NCI-H2171 (cell line): ENCODE measurements at places on chromosomes 6 and 20.

DNA sequence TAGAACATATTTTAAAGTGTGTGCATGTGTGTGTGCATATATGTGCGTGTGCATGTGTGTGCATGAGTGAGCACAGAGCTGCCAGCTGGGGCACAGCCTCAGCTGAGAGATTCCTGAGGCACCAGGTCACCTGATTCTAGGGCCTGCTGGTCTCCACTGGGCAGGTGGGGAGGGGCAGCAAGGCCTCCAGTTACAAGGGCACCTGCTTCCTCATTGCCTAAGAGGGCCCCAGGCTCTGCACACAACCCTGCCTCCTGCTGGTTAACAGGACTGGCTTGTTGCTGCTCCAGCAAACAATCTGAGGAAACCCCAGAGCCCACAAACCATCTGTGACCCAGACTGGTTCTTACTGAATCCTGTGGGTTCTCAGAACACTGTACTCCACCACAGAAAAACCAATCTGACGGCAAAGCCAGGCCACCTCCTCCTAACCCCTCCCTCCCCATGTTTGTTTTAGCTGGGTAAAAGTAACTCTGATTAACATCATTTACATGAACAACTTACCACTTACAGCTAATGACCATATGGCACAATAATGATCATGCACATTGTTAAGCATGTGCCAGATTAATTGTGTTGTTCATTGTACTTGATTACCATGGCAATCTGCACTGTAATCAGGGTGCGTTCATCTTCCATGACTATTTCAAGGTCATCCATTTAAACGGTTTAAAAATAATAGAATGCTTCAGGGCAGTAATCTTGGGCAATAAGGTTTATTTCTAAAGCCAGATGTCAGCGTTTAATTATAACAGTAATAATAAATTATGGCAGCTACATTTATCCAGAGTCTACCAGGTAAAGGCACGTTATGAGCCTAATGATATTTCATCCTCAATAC is 23.1 kb upstream of the UBE2J1 start:
- peak; percentile 81 for DNase-seq

DNA sequence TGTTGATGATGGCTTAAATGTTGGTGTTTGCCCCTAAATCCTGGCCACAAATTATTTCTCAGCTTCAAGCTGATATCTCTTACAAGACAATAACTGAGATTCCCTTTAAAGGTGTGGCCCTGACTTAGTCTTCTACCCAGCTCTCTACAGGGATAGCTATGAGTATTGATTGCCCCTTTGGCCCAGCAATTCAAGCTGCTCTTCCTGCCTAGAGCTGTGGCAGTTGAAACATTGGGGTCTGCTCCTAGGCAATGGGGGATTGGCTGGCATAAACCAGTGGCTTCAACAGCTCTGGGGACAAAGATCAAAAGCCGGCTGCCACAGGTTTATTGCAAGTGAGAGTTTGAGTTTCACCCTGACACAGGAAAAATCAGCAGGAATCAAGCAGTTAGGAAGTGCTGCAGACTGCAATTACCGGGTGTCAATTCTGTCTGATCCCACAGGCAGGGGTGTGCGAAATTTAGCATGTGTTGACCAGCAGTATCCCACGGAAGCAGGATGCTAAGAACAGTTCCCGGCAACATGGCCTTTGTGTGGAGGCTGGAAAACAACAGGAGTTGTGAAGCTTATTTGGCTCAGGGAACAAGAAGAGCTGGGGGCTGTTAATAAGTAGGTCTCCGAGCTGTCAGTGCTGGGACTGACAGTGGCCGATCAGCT is 66.2 kb upstream of the IYD start:
- DNase-seq = no peak

DNA sequence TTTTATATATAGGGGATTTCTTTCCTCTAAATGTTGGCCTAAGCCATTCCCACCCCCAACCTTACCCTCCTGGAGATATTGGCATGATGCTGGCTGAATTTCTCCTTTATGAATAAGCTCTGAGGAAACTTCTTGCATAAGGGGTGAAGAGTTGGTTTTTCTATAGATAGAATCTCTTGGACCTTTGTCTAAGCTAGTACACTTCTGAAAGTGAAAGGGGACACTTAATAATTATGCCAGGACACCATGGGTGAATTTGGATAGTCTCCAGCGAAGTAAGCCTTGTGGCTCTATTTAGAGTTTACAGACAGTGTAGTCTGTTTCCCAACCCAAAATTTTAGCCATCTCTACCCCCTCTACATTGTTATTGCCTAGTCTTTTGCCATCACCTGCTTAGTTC is 27.1 kb upstream of the FABP7 start:
- no peak for DNase-seq

DNA sequence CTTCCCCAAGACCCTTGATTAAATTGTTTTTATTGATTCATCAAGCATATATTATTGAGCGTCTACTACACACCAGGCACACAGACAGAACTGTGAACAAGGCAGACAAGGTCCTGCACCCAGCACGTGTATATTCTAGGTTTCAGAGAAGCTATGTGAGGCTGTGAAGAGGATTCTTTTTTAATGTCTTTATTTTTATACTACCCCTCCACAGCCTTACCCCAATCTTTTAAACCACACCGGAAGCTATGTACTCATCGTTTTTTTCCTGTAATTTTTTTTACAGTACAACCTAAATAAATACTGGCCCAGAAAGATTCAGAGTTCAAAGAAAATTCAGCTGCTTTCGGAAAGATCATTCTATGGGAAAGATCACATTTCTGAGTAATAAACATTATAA is 10.0 kb downstream of the SGK1 start:
- DNase-seq = no peak

- no peak for DNase-seq
Measured at GRCh38 chr6:168496997-168497331, 56.0 kb downstream of the SMOC2 start.

GRCh38 chr20:35496481-35496880 is 33.0 kb downstream of the C20orf173 start:
- no peak for DNase-seq

GRCh38 chr20:45096781-45097180 is 4.1 kb downstream of the KCNS1 start:
- DNase-seq = no peak

GRCh38 chr6:113512576-113512975 is 344.6 kb upstream of the MARCKS start:
- no peak for DNase-seq

- DNase-seq = no peak
Measured at GRCh38 chr6:128659878-128660622, 139.7 kb upstream of the PTPRK start.

DNA sequence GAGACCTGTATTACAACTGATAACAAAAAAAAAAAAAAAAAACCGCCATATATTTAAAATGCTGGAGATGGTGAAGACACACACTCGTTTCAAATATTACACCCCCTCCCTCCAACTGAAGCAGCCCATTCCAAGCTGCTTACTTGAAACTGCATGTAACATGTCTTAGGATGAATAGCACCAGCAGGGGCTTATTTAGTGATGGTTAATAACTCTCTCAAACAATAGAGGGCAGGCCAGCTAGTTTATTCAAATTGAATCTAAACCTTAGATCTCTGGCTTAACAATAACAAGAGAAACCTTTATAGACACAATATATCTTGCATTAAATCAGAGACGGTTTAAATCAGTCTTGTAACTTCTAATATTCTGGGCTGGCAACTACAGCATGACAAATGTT is 9.3 kb upstream of the JPH2 start:
- no peak for DNase-seq

GRCh38 chr6:68333442-68333841 is 301.6 kb upstream of the ADGRB3 start:
- no peak for DNase-seq

DNA sequence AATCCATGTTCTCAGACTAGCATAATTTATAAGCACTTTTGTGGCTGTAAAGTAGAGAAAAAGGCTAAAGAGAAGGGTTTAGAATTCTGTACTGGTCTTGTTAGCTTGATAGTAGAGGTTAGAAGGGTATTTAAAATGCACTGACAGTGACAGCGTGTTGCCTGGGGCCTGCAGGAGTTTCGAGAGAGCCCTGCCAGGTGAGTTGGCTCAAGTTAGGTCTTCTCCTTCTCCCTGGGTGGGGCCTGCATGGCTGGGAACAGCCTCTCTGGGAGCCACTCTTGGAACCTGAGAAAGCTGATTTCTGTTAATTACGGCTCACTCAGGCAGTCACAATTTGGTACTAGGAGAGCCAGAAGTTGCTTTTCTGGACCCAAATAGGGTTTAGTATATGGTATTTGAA is 103.7 kb downstream of the ARID1B start:
- no peak for DNase-seq
